Mucosa of gallbladder (tissue), 1 donor: ENCODE measurements at places on chromosomes 4 and X.

- no peak for DNase-seq
Measured at GRCh38 chrX:6813836-6814370, 279.0 kb upstream of the VCX3A start.

- DNase-seq: no peak
Measured at GRCh38 chr4:95761426-95761825, 78.5 kb upstream of the PDHA2 start.

DNA sequence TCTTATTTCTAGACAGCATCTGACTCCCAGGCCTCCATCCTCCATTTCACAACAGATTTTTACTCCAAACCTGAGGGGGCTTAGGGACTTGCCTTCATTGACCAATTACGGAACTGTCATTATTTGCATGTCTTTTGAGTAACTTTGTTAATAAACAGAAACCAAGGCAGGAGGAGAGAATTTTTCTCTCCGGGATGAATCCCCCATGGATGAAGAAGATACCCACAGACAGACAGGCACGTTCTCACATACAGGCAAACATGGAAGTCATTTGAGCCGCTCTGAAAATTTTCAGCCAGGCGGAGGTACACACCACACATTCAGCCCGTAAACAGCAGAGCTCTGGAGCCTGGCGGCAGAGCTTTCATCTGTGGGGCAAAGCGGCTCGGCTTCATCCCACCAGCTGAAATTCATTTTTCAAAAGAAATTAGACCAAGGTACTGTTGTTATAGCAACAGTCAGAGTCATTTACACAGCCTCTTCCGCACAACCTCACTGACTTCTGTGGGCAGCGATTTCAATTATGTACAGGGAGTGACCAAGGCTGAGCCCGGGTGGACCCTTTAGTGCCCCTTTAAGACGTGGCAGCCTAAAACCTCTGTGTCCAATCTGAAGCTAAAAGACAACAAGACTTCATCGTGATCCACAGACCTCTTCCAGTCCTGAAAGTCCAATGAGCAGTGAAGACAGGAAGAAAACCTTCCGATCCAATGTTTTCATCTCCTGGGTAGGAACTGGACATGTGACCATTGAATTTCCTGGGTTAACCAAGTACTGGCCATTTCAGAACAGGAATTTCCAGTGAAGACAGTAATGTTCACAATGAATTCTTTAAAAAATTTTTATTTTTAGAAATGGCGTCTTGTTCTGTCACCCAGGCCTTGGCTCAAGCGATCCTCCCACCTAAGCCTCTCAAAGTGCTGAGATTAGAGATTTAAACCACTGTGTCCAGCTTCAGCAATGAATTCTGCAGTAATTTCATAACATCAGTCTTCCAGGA is 237.0 kb downstream of the MGST2 start:
- DNase-seq: no peak

DNA sequence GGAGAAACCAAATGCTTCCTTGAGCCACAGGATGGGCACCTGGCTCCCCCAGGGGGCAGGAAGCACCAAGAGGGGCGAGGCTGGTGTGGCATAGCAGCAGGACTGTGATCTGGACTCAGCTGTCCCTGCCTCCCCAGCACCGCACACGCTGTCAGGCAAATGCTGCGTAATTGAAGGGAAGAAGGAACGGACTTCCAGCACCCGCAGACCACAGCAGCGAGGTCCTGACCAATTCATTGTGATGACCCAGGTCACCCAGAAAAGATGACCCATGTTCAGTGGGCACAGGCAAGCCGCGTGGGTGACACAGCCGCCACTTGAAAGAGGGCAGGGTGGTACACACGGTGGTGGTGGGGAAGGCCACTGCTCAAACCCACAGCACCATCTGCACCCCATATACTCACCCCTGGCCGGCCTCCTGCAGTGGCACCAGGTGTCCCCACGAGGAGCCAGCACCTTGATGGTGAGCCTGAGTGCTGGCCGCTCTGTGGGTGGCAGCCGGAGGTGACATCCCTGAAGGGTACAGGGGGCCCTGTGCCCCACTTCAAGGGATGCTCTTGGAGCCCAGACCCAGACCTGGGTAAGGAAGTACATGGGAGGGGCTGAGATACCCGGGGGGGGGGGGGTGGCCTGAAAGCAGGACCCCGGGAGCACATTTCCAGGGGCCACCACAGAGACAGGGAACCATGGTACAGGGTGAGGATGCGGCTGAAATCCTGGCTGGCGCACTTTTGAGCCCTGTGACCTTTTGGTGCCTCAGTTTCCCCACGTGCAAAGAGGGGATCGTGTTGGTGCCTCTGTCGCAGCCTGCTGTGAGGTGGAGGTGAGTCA is 11.5 kb downstream of the NAT8L start:
- DNase-seq: no peak

- DNase-seq: no peak
Measured at GRCh38 chr4:145960012-145960411, 21.4 kb upstream of the ZNF827 start.

GRCh38 chrX:13933851-13934250 is 95.8 kb downstream of the GEMIN8 start:
- no peak for DNase-seq

- no peak for DNase-seq
Measured at GRCh38 chrX:7233580-7234406, 85.8 kb upstream of the PUDP start.

GRCh38 chr4:105878668-105879067 is 16.6 kb upstream of the NPNT start:
- no peak for DNase-seq

GRCh38 chr4:103915224-103915869 is 195.6 kb upstream of the TACR3 start:
- DNase-seq: no peak

DNA sequence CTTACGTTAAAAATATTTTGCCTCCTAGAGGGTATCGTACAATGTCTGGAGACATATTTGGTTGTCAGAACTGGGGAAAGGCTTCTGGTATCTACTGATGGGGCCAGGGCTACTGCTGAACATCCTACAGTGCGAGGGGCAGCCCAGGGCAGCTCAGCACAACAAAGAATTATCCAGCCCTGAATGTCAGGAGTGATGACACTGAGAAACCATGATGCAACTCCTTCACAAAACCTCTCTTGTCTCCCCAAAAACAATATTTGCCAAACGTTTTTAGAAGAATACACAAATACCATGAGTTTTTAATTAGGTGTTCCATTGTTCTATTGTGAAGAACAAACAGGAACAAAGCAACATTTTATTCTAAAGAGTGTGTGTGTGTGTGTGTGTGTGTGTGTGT is 43.4 kb upstream of the CLNK start:
- DNase-seq: no peak

DNA sequence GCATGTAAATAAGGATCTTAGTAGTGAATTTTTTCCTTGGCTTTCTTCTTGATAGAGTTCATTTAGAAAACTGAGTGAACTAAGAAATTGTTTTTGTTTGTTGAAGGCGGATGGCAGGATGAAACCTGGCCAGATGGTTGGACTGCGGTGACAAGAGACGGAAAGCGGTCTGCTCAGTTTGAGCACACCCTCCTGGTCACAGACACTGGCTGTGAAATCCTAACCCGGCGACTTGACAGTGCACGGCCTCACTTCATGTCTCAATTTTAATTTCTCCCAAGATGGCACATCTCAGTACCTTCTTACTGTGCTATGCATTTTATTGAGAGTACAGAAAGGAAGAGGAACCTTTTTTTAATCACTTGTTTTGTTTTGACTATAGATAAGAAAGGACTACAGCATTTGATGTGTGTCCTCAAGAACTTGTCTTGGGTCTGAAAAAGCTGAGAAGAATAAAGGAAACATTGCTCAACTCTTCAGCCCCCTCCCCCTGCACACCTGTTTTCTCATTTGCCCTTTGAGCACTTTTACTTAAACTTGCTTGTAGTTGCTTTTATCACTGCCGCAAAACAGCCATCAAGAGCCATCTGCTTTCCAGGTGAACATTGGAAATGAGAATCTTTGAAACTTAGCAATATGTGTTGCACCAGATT is 27.4 kb downstream of the ADH5 start:
- DNase-seq: no peak

DNA sequence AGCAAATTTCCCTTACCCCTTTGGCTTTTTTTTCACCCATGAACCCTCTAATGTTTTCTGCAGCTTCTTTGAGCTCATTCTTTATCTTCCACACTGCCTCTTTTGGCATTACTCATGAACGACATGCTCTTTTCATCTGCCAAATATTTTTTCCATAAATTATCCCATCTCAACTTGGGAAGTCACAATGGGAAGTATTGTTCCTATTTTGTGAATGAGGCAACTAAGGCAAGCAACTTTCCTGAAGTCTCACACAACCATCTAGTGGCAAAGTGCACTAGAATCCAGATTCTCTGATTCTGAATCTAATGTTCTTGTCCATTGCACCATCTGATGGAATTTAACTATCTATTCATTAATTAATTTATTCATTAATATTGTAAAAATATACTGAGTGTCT is 625 bp downstream of the RTL9 start:
- no peak for DNase-seq

DNA sequence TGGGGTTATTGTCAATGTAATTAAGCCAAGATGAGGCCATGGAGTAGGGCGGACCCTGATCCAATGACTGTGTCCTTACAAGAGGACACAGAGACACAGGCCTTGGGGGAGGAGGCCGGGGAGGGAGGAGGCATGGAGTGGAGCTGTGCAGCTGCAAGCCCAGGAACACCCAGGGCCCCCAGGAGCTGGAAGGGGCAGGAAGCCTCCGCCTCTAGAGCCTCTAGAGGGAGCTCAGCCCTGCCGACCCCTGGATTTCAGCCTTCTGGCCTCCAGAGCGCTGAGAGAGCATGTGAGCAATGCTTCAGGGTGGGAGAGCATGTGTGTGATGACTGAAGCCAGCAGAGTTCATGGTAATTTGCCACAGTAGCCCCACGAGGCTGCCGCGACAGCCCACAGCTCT is 234.6 kb downstream of the AFAP1 start:
- no peak for DNase-seq

DNA sequence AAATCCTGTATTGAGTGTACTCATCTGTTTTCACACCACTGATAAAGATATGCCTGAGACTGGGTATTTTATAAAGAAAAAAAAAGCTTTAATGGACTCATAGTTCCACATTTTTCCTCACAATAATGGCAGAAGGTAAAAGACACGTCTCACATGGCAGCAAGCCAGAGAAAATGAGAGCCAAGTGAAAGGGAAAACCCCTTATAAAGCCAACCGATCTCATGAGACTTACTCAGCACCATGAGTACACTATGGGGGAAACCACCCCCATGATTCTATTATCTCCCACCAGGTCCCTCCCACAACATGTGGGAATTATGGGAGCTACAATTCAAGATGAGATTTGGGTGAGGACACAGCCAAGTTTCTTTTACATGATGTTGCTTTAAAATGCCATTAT is 171.9 kb downstream of the GALNTL6 start:
- no peak for DNase-seq

- DNase-seq: peak; percentile 38
Measured at GRCh38 chr4:68175562-68176155, 46.0 kb upstream of the TMPRSS11F start.

DNA sequence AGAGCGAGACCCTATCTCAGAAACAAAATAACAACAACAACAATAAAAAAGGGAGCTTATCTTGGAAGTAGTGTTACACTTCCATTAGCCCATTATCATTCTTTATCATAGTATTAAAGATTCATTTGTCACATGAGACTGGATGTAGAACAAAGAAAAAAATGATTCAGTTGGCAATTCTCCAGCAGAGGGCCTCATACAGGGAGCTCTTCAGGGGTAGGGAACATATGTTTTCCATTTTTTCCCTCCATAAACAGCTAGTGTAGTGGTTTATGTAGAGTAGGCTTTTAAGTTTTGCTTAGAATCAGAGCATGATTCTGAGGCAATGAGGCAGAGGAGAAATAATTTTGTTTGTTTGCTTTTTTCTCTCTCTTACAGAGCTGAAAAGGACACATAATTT is 5.8 kb downstream of the CPE start:
- no peak for DNase-seq

DNA sequence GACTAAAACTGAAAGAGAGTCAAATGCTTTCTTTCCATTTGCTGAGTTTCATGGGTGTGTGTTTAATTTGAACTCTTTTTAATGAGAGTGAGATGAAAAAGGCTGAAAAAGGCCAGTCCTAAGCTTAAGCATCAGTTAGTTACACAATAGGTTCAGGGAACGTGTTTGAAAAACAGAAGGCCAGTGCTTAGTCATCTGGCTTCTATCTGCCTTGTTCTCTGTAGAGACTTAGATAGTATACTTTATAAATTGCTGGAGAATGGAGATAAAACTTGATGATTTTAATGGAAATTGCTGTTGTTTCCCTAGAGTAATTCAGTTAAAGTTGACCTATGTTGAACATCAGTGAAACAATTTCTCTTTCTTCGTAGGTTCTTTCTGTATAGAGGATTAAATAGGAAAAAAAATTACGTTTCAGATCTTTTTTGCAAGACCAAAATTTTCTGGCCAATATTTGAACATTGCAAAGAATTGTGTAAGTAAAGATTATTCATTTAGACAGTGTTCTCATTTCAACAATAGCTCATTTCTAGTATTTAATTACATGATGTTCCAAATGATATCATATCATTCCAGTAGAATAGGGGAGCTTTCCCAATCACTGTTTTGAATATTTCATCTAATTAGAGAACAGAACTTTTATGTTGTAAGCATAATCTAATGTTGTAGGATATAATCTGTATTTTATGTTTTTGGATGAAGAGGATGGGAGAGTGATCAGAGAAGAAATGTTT is 1088.8 kb downstream of the ADGRL3 start:
- DNase-seq: no peak

GRCh38 chr4:71009086-71009485 is 15.6 kb downstream of the DCK start:
- DNase-seq: no peak

DNA sequence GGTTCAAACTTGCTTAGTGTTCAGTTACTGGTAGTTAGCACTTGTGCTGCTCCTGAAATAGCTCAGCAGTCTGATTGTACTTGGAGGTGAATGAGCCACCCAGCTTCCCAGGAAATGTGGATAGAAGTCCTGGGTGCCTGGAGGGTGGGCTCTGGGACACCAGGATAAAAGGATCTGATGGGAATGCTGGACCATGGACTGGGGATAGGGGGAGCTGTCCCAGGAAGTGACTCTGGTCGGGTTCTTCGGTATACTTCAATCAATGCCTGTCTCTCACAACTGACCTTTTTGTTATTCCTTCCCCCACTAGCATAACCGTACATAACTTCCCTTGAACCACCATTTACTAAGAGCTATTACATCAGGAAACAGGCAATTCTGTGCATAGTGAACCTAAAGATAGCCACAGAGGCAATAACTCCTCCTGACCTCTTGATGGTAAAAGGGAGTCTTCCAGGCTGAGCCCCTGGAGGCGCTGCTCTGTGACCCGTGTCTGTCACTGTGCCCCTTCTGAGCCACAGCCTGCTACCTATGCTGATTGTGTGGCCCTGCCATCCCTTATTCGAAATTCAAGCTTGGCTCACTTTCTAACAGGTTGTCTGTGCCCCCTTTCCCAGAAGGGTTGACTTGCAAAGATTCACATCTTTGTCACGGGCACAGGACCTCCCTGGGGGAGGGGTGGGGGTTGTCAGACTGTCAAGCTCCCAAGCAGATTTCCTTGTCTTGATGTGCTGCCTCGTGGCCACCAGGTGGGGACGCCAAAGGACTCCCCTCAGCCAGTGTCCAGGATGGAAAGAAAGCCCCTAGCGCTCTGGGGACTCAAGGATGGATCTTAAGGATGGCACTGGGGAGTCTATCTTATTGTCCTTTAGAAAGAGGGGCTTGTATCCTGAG is 24.5 kb upstream of the WDR1 start:
- no peak for DNase-seq

GRCh38 chr4:47145630-47146029 is 114.3 kb downstream of the GABRB1 start:
- DNase-seq: no peak
